ENCODE measurements at places on chromosomes 11 and 22.

DNA sequence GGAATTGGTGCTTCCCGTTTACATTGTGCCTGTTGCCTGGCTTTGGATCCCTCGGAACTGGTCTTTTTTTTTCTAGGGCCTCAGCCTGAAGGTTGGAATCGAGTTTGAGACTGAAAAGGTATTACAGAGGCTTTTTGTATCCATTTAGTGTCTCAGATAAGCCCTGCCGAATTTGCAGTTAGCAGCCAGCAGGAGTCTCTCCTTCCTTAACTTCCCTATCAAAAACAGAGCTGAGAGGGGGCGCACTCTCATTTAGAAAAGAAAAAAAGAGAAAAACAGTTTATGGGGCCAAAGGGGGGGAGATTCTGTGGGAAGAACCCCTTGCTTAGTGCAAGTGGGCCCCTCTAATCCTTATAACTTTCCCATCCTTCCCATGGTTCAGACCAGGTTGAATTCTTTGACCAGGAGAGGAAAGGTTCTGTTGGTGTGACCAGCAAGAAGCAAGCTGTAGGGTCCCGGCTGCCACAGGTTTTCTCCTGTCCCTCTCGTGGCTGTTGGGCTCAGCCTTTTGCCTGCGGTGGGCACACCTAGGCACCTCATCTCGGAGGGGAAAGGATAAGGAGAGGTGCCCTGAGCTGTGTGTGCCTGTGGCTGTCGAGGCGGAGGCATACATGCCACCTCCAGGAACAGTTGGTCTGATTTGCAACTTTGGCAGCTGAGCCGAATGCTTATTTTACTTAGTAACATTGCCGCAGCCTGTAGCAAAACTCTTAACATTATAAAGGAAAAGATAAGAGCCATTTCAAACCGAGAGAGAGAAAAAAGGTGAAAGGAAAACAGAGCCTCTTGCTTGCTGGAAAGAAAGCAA lies 565.0 kb upstream of the CNTN5 start:
- no peak for DNase-seq

- DNase-seq: no peak
Observed at GRCh38 chr11:61727401-61727811, 25.0 kb upstream of the MYRF start.

- DNase-seq: no peak
Observed at GRCh38 chr11:104895634-104896033, 2.6 kb downstream of the CASP12 start.

GRCh38 chr11:16982256-16982671 lies 31.9 kb downstream of the PLEKHA7 start:
- no peak for DNase-seq

- DNase-seq: no peak
Observed at GRCh38 chr22:33743756-33744155, 176.5 kb downstream of the LARGE1 start.

- no peak for DNase-seq
Observed at GRCh38 chr11:81032906-81033305, 1592.1 kb upstream of the TENM4 start.

- peak; percentile 56 for DNase-seq
Observed at GRCh38 chr11:75582895-75583717, 21.1 kb downstream of the SERPINH1 start.
